ENCODE measurements at places on chromosomes 16 and 17.
A peak's percentile ranks its signal among the peaks of the same experiment; 100 is the strongest.

- no peak for DNase-seq
These were observed 401.6 kb downstream of the NPIPA7 start for GRCh38 chr16:16780588-16780987.

DNA sequence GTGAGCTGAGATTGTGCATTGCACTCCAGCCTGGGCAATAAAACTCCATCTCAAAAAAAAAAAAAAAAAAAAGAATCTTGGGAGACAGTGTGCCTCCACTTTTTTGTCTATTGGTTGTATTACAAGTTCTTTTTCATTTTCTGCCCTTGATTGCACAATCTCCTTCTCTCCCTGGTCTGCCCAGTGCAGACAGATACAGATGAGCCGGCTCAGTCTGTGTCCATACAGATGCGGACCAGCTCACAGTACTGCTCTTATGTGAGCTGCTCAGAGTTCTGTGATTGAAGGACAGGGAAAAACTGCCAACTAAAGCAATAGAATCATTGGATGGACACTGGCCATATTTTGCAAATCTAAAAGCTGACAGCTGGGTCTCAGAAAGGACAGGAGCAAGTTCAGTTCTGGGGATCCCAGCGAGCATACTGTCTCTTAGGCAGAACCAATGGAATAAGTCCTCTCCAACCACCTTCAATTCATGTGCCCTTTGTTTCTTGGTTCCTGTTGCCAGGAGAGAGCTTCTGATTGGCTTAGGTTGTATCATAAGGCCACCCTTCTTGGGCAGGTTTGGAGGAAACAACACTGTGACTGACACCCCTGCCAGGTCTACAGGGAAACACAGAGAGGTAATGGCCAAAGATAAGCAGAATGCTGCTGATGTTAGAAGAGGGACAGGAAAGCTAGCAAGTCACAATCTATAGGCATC is 495.6 kb upstream of the HSBP1 start:
- DNase-seq, result no peak

GRCh38 chr17:41098481-41098880 is 539 bp upstream of the KRTAP4-8 start:
- DNase-seq, result no peak

- DNase-seq, result no peak
These were observed 32.2 kb downstream of the TRIM37 start for GRCh38 chr17:59074494-59074893.

GRCh38 chr17:52737071-52737470 is 578.6 kb upstream of the CA10 start:
- no peak for DNase-seq

- peak; percentile 18 for DNase-seq
These were observed 526 bp downstream of the MOSMO start for GRCh38 chr16:22008215-22009059.

DNA sequence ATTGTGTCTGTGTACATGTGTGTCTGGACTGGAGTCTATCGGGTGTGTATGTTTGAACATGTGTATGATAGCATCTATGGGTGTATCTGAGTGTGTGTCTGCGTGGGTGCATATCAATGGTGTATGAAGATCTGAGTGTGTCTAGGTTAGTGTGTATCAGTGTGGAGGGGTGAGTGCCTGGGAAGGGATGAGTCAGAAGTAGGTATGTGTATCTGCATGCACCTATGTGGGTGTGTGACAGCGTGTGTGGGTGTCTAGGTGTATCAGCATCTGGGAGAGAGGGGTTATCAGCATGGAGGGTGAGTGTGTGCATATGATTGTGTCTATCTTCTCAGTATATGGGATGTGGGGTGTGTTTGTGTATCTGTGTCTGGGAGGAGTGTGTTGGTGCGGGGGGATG is 58.2 kb upstream of the LHX1 start:
- DNase-seq, result no peak

DNA sequence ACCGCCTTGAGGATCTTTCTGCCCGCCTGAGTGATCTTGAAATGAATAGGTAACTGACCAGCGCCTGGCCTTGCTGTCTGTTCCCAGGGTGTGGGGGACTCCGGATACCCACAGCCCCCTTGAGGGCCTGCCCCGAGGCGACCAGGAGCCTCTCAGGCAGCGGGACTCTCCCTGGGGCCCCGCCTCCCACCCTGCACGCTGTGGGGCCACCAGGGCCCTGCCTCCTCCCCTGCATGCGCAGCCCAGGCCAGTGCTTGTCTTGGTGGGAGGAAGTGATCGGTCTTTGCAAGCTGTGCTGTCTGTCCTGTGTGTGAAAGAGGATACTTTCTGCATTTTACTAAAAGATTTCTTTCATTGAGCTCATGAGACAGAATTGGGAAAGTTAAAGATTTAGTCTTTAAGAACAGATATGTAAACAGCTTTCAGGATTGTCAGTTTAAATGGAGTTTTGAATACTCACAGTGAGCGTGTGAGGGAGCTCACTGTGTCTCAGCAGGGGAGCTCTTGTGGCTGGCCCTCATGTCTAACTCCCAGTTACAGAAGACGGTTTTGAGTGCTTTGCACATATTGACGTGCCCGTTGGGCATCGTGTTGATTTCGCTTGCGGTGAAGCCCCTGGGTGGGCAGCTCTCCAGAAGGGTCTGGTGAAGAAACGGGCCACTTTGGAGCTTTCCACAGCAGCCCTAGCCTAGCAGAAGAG is 36.1 kb upstream of the CAPN15 start:
- no peak for DNase-seq

Measured in T-helper 1 cell (primary cell).